Right renal cortex interstitium (tissue), 3 donors: ENCODE measurements at places on chromosomes 4 and X. TPM values are rescaled to one million over a fixed set of nuclear protein-coding genes. Genes with fewer than 3 reads are reported as not detected.

MAGEA12 gene
- polyA plus RNA-seq = not detected

KCNE5 gene
- 5.2 TPM for polyA plus RNA-seq

NKAP gene
- polyA plus RNA-seq = 14.9 TPM

GAB3 gene
- polyA plus RNA-seq = 1.9 TPM

AVPR2 gene
- 2.4 TPM for polyA plus RNA-seq

MYL5 gene
- polyA plus RNA-seq = 19.6 TPM

DNA sequence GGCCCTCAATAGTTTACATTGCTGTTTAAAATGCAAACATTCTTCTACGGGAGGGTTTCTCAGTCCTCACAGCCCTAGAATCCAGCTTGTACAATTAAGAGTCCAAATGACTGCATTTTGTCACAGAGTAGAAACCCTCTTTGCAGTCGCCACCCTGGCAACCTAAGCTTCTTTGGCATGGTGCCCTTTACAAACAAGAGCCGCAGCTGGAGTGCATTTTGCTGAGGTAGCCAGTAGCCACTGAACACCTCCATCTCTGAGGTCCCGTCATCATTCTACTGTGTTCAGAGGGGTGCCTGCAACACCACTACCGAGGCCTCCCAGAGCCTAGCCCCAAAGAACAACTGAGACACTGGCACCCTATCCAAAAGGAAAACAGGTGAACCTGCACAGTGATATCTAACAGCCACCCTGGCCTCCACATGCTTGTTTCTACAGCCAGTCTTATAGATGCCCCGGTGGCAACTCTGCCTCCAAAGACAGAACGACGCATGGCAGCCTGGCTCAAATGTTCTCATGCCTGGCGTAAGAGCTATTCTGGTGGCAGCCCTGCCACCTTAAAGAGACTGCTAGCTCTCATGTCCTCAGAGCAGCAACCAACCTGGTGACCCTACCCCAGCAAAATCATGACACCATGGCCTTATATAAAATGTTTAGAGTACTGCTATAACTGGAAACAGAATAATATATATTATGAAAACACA lies 801.9 kb downstream of the TECRL start:
- DNase-seq = no peak

- no peak for DNase-seq
Measured at GRCh38 chr4:63122955-63123354, 1286.3 kb downstream of the TECRL start.

CT55 gene
- polyA plus RNA-seq = 0.20 TPM

DNA sequence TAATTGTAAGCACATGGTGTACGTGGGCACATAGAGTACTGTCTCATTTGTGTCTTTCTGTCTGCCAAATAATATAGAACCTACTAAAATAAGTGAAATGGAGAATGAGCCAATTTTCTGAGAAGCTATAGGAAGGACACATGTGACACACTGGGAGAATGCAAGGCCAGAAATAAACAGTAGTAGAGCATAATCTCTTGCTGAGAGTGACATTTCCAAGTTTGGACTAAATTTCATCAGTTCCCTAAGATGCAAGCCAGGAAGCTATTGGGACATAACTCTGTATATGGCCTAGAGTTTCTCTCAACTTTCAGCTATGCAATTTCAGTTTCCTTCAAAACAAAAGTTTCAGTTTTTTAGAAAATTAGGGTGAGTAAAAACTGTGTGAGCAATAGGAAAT lies 638.7 kb downstream of the PCDH18 start:
- no peak for DNase-seq
